ENCODE measurements at places on chromosomes 16 and 17.

GRCh38 chr16:28549301-28549899 is 4.3 kb upstream of the SGF29 start:
- DNase-seq, result no peak

DNA sequence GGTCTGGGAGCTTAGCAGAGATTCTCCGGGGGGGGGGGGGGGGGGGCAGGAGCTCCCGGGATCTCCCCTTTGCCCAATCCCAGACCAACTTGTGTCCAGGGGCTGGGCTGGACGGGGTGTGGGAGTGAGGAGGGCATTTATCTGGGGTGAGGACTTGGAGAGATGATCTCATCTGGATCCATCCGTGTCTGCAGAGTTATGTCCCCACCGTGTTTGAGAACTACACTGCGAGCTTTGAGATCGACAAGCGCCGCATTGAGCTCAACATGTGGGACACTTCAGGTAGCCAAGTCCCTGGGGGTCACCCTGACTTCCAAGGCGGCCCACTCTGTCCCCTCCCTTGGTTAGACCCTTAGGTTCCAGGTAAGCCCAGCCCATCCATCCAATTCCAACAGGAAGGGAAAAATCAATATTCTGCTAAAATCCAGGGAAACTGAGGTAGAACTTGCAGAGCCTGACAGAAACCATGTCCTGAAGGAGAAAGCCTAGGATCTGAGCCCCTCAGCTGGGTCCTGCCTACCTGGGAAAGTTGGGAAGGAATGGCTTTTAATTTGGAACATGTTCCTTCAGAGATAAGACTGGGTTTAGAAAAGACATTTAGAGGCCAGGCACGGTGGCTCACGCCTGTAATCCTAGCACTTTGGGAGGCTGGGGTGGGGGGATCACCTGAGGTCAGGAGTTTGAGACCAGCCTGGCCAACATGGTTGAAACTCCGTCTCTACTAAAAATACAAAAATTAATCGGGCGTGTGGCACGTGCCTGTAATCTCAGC is 921 bp downstream of the RND2 start:
- DNase-seq, result no peak

DNA sequence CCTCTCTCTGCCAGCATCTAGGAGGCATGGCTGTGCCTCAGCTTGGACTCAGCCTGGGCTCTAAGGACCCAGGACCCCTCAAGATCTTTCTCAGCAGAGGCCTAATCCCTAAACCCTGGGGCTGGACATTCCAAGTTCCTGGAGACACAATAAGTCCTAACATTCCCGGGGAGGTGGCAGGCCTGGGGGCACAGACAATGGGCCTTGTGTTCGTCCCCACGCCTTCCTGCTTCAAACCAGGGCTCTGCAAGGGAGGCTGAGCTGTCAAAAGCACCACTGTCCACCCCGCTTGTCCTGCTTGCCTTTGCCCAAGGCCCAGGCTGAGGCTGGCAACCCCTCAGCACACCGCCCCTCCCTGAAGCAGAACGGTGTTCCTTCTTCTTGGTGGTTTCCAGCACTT is 13.7 kb downstream of the SDK2 start:
- DNase-seq, result no peak

GRCh38 chr17:17347956-17348871 is 45.0 kb downstream of the NT5M start:
- DNase-seq, result no peak

DNA sequence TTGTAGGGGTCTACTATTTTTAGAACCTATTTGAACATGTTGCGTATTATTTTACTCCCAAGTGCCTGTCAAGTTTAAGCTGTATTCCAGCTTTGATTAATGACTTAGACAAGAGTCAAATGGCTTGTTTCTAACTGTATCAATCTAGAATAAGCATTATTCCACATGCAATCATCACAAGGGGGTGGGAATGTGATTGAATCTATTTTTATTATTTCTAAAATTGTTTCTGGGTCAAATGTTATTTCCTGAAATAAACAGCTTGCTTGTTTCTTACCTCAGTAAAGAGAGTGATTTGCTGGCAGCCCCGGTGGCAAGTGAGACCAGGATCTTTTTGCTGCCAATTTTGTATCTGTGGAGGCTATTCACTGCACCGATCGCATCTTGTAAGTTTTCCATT is 21.5 kb downstream of the MARF1 start:
- DNase-seq, result no peak

DNA sequence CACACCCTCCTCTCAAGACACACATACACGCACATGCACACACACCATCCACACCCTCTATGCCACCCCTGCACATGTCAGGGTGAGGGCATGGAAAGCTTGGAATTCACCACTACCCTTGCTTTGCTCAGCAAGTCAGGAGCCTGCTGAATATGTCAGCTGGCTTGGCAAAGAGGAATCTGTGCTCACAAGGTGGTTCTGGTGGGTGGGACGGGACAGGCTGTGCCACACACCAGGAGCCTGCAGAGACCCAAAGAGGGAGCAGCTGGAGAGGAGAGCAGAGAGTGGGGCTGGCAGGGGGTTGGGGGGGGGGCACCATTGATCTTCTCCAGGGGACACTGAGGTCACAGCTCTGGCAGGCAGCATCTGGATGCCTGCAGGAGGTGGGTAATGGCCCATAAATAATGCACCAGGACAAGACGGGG is 48.7 kb upstream of the NDRG4 start:
- no peak for DNase-seq
